ENCODE measurements at places on chromosomes 12 and 14.

DNA sequence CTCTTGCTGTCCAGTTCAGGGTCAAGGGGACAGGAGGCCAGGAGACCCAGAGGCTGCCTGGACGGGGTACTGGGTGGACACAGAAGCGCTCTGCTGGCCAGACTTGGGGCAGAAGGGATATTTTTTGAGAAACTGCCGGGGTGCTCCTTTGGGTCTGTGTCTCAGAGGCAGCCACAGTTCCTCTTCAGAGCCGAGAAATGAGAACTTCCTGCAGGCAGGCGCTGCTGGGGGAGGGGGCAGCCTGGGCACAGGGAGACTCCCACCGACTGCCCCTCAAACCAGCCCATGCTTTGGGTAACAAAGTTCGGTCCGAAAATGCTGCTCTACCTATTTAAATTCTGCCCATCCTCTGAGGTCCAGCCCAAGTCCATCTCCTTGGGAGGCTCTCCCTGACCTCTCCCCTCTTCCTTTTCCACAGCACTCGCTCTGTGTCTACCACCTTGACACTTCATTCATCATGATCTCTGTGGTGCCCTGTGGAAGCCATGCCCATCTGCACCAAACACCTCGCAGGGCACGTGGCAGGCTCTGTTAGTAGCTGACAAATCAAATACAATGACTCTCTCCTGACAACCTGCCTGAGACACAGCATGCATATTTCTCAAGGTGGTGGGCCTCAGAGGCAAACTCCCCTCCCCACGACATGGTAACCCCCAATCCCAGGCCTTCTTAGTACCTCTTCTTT lies 16.4 kb downstream of the HDAC7 start:
- no peak for DNase-seq

GRCh38 chr12:75623631-75624154 lies 112.3 kb upstream of the KRR1 start:
- no peak for DNase-seq

- no peak for DNase-seq
Measured at GRCh38 chr12:60616400-60616799, 1020.6 kb downstream of the SLC16A7 start.

DNA sequence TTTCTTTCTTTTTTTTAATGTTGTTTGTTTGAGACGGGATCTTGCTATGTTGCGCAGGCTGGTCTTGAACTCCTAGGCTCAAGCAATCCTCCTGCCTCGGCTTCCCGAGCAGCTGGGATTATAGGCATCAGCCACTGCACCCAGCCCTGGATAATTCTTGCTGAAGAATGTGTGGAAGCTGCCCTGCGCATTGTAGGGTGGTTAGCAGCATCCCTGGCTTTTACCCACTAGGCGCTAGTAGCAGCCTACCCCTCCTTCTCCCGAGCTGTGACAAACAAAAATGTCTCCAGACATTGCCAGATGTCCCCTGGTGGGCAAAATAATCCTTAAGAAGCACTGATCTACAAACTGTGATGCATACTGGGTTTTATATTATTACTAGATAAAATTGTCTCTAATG lies 6.6 kb downstream of the DCAF4 start:
- no peak for DNase-seq

DNA sequence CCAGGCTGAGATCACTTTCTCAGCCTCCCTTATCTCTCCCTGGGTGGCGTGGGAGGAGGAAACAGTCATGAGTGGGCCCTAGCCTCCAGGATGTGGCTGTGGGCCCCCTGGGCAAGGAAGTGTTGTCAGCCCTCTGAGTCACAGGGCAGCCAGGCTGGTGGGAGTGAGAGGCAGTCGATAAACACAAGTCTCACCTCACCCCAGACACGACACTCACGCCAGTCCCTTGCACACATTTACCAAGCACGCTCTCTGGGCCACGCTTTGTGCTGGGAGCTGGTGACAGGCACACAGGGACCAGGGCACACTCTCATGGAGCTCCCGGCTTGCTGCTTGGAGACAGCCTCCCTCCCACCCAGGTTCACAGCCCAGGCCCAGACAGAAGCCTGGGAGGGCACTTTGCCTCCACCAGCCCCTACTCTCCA lies 1.9 kb upstream of the KRT79 start:
- DNase-seq, result peak; percentile 48

DNA sequence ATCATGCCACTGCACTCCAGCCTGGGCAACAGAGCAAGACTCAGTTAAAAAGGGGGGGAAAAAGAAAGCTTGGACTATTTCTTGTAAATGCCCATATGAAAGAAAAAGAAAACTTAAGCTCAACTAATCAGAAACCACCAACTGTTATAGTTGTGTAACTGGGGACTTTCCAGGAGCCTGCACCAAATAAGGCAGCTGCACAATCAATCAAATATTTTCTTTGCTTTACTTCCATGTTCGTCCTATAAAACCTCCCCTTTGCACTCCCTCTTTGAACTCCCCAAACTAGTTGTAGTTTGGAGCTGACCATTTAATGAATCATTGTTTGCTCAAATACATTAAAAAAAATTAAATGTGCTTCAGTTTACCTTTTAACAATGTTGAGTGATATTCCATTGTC lies 54.9 kb downstream of the OTOGL start:
- DNase-seq, result no peak

DNA sequence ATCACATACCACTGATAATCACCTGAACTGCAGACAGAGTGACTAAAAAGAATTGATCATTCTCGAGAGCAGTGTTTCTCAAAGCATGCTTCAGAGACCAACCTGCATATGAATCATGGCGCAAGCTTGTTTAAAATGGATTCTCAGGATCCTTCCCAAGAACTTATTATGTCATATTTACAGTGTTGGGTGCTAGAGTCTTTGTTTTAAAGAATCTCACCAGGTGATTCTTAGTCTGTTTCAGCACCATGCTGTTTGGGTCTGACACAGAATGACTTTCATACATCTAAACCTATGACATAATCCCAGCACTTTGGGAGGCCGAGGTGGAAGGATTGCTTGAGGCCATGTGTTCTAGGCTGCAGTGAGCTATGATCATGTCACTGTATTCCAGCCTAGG lies 31.3 kb upstream of the SSPN start:
- DNase-seq, result no peak

DNA sequence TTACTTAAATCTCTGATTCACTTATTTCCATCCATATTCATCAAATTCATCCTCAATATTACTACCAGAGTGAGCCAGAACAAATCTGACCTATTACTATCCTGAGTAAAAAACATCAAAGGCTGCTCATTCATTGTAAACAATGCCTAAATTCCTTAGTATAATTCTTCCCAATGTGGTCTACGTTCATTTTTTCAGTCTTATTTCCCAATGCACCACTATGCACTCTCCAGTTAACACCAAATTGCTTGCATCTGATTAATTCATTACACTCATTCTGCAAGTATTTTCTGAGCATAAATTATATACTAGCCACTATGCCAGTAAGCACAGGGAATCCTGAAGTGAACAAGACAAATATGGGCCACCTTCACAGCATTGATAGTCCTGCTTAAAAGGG lies 110.0 kb downstream of the EPS8 start:
- no peak for DNase-seq

DNA sequence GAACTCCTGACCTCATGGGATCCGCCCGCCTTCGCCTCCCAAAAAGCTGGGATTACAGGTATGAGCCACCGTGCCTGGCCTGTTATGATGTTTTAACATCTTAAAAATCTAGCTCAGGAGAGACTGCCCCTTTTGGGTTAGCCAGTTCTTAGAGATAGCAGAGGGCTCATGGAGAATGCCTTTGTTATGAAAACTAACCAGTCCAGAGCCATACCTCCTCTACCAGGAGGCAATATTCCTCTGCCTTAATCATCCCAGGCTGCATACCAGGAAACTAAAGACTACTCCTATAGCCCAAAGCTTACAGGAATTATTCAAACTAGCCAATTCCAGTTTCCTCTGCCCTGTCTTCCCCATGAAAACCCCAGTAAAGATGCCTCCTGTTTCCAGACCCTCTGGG lies 96.0 kb upstream of the MDM1 start:
- no peak for DNase-seq

GRCh38 chr14:95297832-95298231 lies 21.9 kb downstream of the CLMN start:
- no peak for DNase-seq

DNA sequence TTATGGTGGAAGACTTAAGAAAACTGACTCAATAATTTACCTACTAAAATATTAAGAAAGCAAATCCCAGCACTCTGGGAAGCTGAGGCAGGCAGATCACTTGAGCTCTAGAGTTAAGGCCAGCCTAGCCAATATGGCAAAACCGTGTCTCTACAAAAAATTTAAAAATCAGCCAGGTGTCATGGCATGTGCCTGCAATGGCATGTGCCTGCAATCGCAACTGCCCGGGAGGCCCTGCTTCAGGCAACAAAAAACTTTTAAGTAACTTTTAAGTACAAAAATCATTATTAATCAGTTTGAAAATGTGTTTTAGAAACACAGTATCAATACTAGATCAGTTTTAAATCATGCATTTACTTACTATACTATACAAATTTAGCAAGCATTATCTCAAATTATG lies 17.5 kb downstream of the C2CD5 start:
- no peak for DNase-seq

- no peak for DNase-seq
Measured at GRCh38 chr12:123807670-123808069, 45.6 kb downstream of the DNAH10 start.

GRCh38 chr12:94109160-94109559 lies 39.2 kb upstream of the PLXNC1 start:
- peak; percentile 14 for DNase-seq

GRCh38 chr12:33575346-33575745 lies 135.7 kb upstream of the SYT10 start:
- DNase-seq, result no peak

- no peak for DNase-seq
Measured at GRCh38 chr12:12646483-12647072, 34.9 kb downstream of the CREBL2 start.

DNA sequence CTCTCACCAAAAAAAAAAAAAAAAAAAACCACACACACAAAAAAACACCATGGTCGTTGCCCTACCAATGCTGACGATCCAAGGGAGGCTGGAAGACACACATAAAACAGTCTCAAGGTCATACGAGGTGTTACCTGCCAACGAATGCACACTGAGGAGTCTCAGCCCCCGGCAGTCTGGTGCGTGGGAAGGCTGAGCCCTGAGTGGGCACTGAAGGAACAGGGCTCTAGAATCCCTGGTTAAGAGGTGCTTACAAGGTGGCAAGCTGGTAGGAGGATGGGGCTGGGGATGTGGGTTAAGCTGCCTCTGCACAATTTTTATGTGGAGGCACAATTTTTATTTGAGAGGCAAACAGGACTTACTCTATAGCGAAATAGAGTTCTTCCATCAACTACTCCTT lies 7.9 kb downstream of the LTBP2 start:
- DNase-seq, result no peak

GRCh38 chr12:125773033-125773640 lies 707.9 kb downstream of the AACS start:
- no peak for DNase-seq

DNA sequence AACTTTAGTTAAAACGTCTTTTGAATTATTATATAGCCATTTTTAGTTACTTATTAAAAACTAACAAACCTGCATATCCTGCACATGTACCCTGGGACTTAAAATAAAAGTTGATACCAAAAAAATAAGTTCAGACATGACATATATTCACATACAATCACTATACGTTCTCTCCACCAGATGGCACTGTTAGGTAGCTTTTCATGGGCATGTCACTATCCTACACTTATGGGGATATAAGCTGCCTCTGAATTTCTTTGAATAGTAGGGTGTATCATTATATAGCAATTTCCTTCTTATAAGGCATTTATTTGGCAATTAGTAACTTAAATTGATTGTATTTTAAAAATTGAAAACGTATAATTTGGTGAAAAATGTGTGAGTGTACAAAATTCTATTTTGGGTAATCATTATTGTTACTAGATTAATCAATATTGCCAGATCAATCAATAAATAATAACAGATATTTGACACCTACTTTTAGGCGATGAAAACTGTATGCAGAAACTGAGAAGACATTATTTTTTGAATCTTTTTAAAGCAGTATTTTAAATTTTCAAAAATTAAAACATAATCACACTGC lies 31.8 kb upstream of the OR10A7 start:
- no peak for DNase-seq

- no peak for DNase-seq
Measured at GRCh38 chr14:89600950-89601826, 184.2 kb upstream of the FOXN3 start.

DNA sequence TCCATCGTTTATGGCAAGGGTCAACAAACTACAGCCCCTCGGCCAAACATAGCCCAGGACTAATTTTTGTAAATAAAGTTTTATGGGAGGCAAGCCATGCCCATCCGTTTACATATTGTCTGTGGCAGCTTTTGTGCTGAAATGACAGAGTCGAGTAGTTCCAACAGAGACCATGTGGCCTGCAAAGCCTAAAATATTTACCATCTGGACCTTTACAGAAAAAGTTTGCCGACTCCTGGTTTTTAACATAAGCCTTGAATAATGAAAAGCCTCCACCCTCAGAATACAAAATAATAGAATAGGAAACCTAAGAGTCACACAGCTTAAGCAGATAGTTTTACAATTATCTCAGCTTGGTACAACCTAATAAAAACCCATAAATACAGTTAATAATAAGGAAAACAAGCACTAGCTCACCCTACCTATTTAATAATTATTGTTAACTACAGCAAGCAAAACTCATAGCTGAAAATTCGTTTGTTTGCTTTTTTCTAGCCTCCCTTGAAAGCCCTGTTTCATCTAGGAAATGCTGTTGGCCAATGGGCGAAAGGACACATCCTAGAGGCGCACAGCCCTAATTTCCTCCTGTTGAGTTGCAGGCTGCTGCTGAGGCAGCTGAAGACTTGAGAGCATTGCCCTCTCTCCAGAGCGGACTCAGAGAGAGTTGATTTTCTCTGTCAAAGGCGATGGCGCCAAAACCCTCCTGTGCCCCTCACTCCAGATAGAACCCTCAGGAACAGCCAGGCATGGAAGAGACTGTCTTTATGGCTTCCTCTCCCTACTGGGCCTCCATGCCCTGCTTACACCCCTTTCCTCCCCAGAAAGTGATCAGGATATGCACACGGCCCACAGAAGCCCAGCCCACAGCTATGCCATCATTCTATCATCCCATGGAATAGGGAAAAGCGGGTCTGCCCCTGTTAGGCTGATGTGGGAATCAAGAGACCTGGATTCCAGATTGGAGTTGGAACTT lies 107.2 kb downstream of the DPF3 start:
- no peak for DNase-seq

DNA sequence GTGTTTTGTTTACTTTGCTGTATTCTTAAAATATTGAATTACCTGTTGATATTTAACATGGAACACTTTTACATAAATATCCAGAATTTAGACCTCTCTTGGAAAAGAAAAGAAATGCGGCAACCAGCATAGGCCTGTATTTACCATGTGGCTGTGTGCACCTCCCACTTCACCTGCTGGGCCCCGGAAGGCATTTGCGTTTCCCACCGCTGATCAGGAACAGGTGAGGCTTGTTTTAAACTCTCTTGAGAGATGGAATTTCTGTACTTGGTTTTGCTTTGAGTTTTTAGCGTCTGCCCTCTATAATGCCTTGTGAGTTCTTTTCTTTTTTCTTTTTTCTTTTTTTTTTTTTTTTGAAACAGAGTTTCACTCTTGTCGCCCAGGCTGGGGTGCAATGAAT lies 124.2 kb downstream of the GLT1D1 start:
- DNase-seq, result no peak
